ENCODE measurements at places on chromosomes 3 and 15. TPM values are rescaled to one million over a fixed set of nuclear protein-coding genes. Genes with fewer than 3 reads are reported as not detected.

DNA sequence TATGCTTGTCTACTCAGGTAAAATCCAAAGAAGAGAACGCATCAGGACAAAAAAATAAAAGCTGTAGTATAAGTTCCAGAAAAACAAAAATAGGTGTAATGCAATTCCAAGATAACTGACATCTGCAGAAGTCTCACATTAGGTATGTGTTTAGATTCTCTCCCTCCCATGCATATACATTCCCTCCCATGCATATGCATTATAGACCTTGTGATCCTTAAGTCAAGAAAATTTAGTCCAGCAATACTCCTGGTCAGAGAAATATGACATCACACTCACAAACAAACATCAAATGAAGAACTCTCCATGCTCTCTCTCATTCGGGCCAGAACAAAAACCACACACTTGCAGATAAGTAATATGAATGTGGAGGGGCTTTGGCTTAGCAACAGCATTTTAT lies 25.3 kb upstream of the STRIT1 start:
- no peak for DNase-seq

Gene ABI3BP
- 1.8 TPM for polyA plus RNA-seq

Gene MCF2L2
- not detected for polyA plus RNA-seq

Gene TUSC7
- not detected for polyA plus RNA-seq

Gene ZNF80
- polyA plus RNA-seq: not detected

DNA sequence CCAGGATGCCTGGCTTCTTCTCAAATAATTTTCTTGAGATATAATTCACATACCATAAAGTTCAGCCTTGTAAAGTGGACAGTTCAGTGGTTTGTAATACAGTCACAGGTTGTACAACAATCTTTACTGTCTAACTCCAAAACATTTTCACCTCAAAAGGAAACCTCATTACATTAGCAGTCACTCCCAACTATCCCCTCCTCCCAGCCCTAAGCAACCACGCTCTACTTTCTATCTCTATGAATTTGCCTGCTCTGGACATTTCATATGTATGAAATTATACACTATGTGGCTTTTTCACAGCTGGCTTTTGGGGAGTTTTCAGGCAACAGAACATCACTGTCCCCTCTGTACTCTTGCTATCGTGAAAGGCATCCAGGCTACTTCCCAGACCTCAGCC lies 17.5 kb downstream of the TGM5 start:
- DNase-seq: no peak

DNA sequence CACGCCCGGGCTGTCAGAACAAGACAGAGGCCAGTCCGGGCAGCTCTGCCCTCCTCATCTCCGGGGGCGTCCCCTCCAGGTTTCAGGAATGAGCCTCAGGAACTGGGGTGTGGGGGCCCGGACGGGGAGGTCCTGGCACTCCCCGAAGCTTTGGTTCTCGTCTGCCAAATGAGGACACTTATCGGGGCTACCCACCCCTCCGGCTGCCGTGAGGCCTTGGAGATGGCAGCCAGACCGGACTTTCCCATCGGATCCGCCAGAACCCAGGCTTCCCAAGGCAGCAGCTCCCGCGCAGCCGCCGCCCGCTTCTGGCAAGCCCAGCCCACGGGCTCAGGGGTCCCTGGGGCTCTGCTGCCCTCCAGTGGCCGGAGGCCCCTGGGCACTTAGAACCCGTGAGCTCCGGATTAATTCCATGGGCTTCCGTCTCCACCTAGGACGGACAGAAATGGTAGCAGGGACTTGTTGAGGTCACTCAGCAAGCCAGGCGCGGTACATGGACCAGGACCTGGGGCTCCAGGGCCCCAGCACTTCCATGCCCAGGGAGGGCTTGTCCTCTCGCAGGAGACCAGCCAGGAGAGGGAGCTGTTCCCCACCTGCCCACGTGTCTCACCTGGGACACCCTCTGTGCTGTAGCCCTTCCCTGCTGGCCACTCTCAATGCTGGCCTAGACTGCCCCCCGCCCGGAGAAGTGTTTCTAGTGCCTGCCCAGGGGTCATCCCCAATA lies 89.4 kb downstream of the LINGO1 start:
- peak; percentile 97 for DNase-seq

GRCh38 chr15:56249092-56249491 lies 5.4 kb upstream of the RFX7 start:
- no peak for DNase-seq

Gene FRMD4B
- 0.47 TPM for polyA plus RNA-seq

Gene LRRC31
- polyA plus RNA-seq: not detected

GRCh38 chr3:107806536-107806935 lies 283.8 kb downstream of the BBX start:
- no peak for DNase-seq

Gene MEX3B
- polyA plus RNA-seq: 4.2 TPM

DNA sequence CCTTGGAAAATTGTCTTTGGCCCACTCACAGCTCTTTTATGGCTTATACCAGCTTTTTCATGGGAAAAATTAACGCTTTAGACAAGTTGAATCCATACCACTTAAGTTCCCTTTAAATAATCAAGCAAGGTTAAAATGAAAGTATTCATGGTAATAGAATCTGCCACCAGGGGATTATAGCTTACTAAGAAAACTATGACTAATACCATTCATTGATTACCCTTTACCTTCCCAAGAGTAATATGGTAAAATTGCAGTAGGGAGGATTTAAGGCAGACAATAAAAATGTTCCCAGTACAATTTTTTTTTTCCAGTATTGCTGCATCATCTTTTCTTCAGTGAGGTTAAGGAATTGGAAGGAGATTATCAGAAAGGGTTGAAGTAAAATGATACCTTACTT lies 641.1 kb upstream of the NAALADL2 start:
- no peak for DNase-seq

- DNase-seq: no peak
Observed at GRCh38 chr3:71075494-71075893, 508.0 kb downstream of the FOXP1 start.

Gene SLC24A5
- polyA plus RNA-seq: not detected

Gene ALPK3
- polyA plus RNA-seq: 0.24 TPM

- DNase-seq: no peak
Observed at GRCh38 chr15:51714162-51714561, 23.3 kb downstream of the LYSMD2 start.

GRCh38 chr15:88316586-88316985 lies 60.0 kb upstream of the NTRK3 start:
- DNase-seq: no peak

GRCh38 chr3:71090207-71090606 lies 493.3 kb downstream of the FOXP1 start:
- DNase-seq: no peak

- DNase-seq: no peak
Observed at GRCh38 chr3:134239538-134239937, 11.1 kb downstream of the RYK start.

DNA sequence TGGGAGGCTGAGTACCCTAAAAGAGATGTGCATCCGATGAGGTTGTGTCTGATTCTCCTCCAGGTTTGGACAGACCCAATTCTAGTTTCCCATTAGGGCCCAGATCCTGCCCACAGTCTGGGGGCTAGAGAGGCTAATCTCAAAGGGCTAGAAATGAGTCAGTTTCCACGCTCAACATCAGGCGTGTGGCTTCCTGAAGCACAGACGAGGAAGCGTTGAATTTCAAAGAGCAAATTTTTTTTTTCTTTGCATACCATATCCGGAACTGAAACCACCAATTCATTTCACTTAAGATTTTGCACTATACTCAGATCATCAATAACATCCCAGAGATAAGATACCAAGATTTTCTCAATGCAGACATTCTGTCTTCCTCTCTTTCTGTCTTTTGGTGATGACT lies 173.8 kb upstream of the BCL6 start:
- no peak for DNase-seq

DNA sequence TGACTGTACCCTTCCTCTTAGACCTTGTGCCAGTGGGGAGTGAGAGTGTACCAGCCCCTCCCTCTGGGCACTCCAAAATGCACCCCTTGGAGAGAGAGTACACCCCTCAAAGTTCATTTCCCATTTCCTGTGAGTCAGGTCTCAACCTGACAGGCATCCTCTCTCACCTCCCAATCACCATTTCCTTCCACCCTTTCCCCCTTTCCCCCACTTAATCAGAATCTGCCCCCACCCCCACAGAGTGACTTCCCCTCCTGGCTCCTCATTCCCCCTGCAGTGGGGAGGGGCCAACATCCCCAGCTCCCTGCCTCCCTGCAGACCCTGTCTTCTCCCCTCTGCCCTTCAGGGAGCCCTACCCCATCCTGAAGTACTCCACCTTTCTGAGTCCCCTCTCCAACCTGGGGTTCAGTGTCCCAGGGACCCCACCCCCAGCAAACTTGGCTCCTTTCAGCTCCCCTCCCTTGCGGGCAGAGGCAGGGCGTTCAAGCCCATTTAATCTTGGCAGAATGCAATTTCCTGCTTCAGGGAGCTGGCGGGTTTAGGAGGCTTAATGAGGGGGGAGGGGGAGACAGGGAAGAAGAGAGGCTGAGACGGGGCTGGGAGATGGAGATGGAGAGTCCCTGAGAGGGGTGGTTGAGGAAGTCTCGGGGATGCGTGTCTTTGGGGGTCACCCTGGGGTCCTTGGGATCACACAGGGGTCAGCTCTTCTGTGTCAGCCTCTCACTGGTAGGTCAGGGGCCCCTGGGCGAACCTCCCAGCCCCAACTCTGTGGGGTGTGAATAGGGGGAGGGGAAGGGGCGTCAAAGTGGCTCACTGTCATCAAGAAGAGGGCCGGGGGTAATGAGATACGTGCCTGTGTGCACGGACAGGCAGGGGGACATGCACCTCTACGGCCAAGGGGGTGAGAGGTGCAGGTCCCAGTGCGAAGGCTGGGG lies 16.6 kb upstream of the SEMA3F start:
- no peak for DNase-seq

DNA sequence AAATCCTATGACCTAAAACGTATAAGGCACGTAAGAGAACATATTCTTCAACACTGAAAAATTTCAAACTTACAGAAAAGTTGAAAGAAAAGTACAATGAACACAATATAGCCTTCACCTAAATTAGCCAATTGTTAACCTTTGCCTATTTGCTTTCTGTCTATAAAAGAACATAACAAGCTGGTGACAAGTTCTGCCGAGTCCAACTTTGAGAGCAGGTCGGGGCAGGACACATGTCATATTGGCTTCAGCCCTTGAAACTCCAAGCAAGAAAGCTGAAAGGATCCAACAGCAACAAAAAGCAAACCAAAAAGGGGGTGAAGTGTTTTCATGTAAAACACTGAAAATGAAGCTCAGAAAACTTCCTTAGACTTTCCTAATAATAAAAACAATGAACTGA lies 59.1 kb downstream of the TBC1D2B start:
- DNase-seq: no peak

DNA sequence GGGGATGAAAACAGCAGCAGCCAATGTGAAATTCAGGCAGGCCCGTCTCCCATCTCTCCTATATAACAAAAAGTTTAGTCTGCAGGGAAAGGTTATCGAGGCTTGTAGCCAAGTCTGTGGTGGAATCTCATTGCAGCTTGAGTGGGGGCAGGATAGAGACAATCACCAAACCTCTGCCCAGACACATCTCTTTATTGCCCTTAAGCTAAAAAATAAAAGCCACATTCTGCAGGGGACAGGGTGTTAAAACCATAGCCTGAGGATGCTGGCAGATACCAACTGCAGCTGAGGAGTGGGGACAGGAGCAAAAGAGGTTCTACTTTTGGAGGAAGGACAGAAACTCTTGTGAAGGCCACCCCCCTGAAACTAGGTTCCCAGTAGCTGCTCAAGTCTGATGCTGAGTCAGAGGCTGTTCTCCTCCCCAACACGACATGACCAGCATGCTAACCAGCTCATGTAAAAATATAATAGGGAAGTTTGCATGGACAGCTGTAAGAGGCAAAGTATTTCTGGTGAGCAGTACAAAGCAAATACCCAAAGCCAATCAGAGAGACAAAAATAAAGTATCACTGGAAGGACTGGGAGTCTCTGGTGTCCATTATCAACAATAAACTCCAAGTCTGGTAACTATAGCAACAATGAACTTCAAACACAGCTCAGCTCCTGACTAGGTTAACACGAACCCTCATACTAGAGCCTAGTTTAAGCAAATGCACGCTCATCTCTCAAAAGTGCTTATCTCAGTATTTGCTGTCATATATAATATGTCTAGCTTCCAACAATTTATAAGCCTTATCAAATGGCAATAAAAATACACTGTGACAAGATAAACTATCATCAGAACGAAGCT lies 362.2 kb upstream of the SLCO3A1 start:
- DNase-seq: no peak

Gene PGBD4
- 4.3 TPM for polyA plus RNA-seq

GRCh38 chr15:38411902-38412301 lies 42.0 kb upstream of the FAM98B start:
- no peak for DNase-seq

DNA sequence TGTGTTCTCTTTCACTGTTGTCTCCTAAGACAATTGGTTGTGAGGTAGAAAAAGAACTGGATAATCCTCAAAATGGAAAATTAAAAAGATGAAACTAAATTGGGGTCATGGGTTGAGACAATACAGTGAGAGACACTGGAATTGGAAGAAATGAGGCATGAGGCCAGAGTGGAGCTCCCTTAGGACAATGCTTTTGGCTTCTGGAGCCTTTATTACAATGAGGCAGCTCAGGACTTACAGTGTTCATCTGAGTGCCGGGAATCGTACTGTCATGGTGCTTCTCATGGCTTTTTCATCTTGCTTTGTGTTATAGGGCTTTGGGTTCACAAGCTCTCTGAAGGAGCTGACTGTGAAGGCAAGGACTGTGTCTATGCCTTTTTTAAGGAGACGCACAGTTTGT lies 293.5 kb downstream of the SOX2 start:
- no peak for DNase-seq
